ENCODE measurements at places on chromosomes 16 and 17. TPM values are rescaled to one million over a fixed set of nuclear protein-coding genes. Genes with fewer than 3 reads are reported as not detected.

The SCARF1 gene
- total RNA-seq: 0.44 TPM

The KIF19 gene
- not detected for total RNA-seq

The CES5A gene
- not detected for total RNA-seq

The HOXB2 gene
- 10.5 TPM for total RNA-seq

The HOXB7 gene
- 0.66 TPM for total RNA-seq

The USP36 gene
- total RNA-seq: 43.5 TPM

The NPIPA8 gene
- not detected for total RNA-seq

The LAT gene
- 1.1 TPM for total RNA-seq

The RTN4RL1 gene
- total RNA-seq: not detected

The MYL4 gene
- not detected for total RNA-seq

The CIITA gene
- not detected for total RNA-seq

The PLK1 gene
- 70.7 TPM for total RNA-seq

The SP6 gene
- 0.22 TPM for total RNA-seq

The KRT25 gene
- not detected for total RNA-seq

The KRT39 gene
- total RNA-seq: 0.43 TPM

The TMEM114 gene
- total RNA-seq: not detected

The ACSM5 gene
- not detected for total RNA-seq

The SLC43A2 gene
- total RNA-seq: 5.6 TPM

The LITAFD gene
- total RNA-seq: not detected

The PLA2G10 gene
- total RNA-seq: not detected

The KRT24 gene
- not detected for total RNA-seq

All from placental pericyte (primary cell).